ENCODE measurements at places on chromosomes 12 and 14. TPM values are rescaled to one million over a fixed set of nuclear protein-coding genes. Genes with fewer than 3 reads are reported as not detected.

The PTPN6 gene
- total RNA-seq: 22.5 TPM

The RHEBL1 gene
- 5.9 TPM for total RNA-seq

The TMEM63C gene
- 0.65 TPM for total RNA-seq

The NPC2 gene
- 340 TPM for total RNA-seq

The GRIN2B gene
- not detected for total RNA-seq

The MTA1 gene
- 64.7 TPM for total RNA-seq

The RIN3 gene
- 9.8 TPM for total RNA-seq

The YY1 gene
- total RNA-seq: 52.9 TPM

The ZNF10 gene
- 3.0 TPM for total RNA-seq

The TAS2R9 gene
- not detected for total RNA-seq

The EFS gene
- 9.1 TPM for total RNA-seq

The NID2 gene
- total RNA-seq: 1.5 TPM

The OR5AU1 gene
- not detected for total RNA-seq

Data from foreskin keratinocyte (primary cell).